Esophagus squamous epithelium (tissue), 5 donors: ENCODE measurements at places on chromosomes 11 and 22. TPM values are rescaled to one million over a fixed set of nuclear protein-coding genes. Genes with fewer than 3 reads are reported as not detected.
A peak's percentile ranks its signal among the peaks of the same experiment; 100 is the strongest.

The LAYN gene
- total RNA-seq, result 13.0 TPM

The CNIH2 gene
- not detected for total RNA-seq

The TMEM135 gene
- total RNA-seq, result 12.0 TPM

DNA sequence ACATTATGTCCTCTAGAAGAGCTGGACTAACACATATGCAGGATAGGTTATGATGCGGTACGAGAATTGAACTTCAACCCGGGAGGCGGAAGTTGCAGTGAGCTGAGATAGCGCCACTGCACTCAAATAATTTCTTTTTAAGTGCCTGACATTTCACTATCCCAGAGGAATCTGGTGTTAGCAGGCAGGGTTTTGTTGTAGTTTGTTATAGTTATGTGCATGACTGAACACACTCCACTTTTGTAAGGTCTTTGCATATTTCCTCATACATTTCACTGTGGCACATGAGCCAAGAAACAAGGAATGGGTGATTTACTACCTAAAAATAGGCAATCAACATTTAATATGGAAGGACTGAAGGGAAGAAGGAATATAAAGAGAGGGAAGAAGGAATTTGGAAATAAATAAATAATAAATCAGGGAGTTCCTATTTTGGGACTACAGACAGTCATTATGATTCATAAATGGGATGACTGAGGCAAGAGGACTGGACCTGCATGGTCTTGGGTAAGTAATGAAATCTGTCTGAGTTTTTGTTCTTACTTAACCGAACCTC is 8.7 kb upstream of the HIPK3 start:
- no peaks in the 10 kb centered on the region for H3K27me3 ChIP-seq
- no peaks in the 10 kb centered on the region for H3K36me3 ChIP-seq
- H3K4me3 ChIP-seq, result no peak overlapping the region
- peak overlapping the region; percentile 58 for H3K27ac ChIP-seq

DNA sequence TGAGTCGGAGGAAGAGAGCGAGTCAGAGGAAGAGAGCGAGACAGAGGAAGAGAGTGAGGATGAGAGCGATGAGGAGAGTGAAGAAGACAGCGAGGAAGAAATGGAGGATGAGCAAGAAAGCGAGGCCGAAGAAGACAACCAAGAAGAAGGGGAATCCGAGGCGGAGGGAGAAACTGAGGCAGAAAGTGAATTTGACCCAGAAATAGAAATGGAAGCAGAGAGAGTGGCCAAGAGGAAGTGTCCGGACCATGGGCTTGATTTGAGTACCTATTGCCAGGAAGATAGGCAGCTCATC is 780 bp downstream of the TRIM44 start:
- DNase-seq, result no peak
- H3K4me3 ChIP-seq, result peak overlapping the region; percentile 72
- peaks cover 14% of the 10 kb centered on the region for H3K4me1 ChIP-seq
- peak overlapping the region; percentile 94 for H3K27ac ChIP-seq

DNA sequence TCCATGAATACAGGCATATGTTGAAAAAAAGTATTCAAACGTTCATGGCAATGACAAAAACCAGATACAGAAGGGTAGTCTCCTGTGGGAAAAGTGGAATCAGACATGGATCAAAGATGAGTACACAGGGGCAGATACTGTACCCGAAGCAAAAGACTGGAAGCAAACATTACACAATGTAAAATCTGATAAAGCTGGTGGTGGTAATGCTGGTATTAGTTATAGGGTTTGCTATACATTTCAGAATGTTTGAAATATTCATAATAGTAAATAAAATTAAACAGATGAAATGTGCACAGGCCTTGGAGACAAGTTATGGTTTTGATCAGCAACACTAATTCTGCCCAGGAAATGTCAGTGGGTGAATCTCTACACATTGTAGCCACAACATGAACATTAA is 607.6 kb downstream of the SOX6 start:
- peaks cover 25% of the 10 kb centered on the region for H3K27me3 ChIP-seq
- H3K36me3 ChIP-seq, result no peaks in the 10 kb centered on the region
- no peak overlapping the region for H3K4me3 ChIP-seq

- peaks cover 66% of the 10 kb centered on the region for H3K36me3 ChIP-seq
- H3K4me3 ChIP-seq, result peak overlapping the region; percentile 63
- no peaks in the 10 kb centered on the region for H3K27me3 ChIP-seq
- DNase-seq, result no peak
- peaks cover 23% of the 10 kb centered on the region for H3K4me1 ChIP-seq
- peak overlapping the region; percentile 94 for H3K27ac ChIP-seq
Measured at GRCh38 chr11:120131941-120132644, 5.8 kb downstream of the TRIM29 start.

DNA sequence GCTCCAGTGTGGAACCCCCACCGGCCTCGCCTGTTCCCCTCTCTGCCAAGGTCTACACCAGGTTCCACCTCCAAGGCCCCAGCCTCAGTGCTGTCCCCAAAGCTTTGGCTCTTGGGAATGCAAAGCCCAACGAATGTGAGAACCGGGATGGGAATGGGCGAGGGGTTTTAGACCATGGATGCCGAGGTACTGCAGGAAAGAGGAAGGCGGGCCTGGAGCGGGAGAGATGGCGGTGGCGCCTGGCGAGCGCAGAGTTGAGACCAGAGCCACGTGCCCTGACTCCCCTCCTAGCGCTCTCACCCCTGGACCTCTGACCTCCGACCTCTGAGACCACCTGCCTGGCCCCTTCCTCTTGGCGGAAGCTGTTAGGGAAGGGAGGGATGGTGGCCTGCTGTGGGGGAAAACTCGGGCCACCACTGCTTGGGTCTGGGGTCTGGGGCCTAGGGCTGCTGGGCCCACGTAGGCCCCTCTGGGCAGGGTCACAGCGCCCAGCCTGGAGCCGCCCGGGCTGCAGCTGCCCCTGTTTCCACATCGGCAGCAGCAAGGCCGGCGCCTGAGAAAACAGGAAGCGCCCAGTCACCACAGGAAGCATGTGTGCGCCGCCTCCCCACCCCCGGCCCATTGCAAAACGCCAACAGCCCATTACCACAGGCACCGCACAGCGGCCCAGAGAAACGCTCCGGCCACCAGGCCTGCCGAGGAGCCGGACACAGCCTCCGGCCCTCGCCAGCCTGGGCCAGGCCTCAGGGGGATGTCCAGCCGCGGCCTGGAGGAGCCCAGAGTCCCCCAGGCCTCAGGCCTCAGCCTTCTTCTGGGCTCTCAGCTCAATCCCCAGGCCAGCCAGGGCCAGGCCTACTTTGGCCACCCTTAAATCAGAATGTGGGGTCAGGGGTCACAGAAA is 13.8 kb upstream of the SLC39A13 start:
- DNase-seq, result peak; percentile 45
- H3K4me1 ChIP-seq, result peaks cover 17% of the 10 kb centered on the region
- no peak overlapping the region for H3K4me3 ChIP-seq
- H3K27ac ChIP-seq, result peak overlapping the region; percentile 79
- H3K36me3 ChIP-seq, result no peaks in the 10 kb centered on the region

DNA sequence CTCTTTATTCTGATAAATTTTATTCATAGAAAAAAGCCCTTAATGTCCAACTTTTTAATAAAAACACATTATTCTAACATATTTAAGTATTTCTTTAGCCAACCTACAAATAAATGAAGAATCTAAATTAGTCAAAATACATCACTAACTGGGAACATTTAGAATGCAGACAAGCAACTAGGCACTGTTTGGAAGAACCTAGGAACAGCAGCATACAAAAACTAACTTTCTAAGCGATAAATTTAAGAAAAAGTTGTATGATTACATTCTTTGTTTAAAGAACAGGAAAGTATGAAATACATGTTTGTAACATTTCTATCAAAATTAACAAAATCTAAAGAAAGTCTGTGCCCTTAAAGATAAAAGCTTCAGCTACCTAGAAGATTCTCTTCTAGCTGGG is 35.3 kb downstream of the PI4KA start:
- no peak overlapping the region for H3K4me3 ChIP-seq
- H3K27me3 ChIP-seq, result no peaks in the 10 kb centered on the region
- H3K36me3 ChIP-seq, result no peaks in the 10 kb centered on the region

DNA sequence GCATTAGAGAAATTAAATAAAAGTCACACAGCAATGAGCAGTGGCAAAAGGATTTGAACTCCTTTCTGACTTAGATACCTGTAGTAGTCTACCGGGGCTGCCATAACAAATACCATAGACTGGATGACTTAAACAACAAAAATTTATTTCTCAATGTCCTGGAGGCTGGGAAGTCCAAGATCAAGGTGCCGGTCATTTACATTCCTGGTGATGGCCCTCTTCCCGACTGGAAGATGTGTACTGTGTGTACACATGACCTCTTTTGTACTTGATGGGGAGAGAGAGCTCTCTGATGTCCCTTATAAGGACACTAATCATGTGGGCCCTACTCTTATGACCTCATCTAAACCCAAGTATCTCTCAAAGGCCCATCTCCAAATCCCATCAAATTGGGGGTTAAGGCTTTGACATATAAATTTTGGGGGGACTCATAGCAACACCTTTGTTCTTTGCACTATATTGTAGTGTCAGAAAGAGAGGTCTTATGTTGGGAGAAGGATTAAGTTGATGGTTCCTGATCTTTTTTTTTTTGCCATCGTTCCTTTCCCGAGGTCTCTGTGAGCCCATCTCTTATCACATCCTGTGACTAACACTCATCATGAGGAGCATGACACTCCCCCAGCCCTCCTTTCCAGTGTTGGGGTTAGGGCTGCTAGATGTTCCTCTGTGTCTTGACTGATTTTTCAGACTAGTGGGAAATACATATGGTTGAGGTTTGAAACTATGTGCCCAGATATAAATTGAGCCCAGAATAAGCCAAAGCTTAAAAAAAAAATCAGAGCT is 104.3 kb downstream of the TRAF6 start:
- DNase-seq, result no peak
- no peaks in the 10 kb centered on the region for H3K36me3 ChIP-seq
- no peak overlapping the region for H3K4me3 ChIP-seq
- no peaks in the 10 kb centered on the region for H3K27me3 ChIP-seq

DNA sequence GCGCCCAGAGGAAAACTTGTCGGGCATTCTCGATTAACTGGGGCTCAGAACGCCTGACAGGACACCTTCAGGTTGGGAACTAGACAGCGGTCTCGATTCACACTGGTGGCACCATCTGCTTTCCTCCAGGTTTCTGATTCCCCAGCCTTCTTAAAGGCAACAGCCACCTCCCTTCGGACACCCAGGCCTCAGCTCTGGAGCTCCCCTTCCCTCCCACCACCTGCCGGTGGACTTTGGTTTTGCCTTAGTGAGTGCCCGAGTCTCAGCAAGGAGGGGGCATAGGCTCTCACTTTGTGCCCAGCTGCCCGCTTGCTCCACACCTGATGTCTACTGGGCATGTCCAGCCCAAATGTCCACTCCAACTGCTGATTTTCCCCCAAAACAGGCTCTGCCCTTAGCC is 110.4 kb upstream of the PARVA start:
- H3K36me3 ChIP-seq, result no peaks in the 10 kb centered on the region
- H3K27me3 ChIP-seq, result no peaks in the 10 kb centered on the region
- H3K27ac ChIP-seq, result no peak overlapping the region
- H3K4me3 ChIP-seq, result no peak overlapping the region
- DNase-seq, result no peak

DNA sequence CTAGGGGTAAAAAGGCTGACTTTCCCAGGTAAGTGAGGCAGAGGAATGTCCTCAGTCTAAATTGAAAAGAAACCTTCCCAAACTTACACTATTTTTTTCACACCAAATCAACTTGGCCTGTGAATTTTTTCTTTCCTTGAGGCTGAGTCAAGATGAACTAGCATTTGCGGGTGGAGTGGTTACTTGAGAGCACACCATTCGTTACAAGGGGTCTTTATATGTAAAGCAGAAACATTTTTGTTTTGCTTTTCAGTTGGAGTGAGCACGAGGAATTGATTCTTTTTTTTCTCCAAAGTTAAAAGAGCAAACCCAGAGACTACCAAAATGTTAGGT is 36.4 kb downstream of the MAML2 start:
- peaks cover 47% of the 10 kb centered on the region for H3K4me1 ChIP-seq
- peak overlapping the region; percentile 48 for H3K4me3 ChIP-seq
- DNase-seq, result no peak
- H3K36me3 ChIP-seq, result no peaks in the 10 kb centered on the region
- no peaks in the 10 kb centered on the region for H3K27me3 ChIP-seq
- H3K27ac ChIP-seq, result peak overlapping the region; percentile 79

DNA sequence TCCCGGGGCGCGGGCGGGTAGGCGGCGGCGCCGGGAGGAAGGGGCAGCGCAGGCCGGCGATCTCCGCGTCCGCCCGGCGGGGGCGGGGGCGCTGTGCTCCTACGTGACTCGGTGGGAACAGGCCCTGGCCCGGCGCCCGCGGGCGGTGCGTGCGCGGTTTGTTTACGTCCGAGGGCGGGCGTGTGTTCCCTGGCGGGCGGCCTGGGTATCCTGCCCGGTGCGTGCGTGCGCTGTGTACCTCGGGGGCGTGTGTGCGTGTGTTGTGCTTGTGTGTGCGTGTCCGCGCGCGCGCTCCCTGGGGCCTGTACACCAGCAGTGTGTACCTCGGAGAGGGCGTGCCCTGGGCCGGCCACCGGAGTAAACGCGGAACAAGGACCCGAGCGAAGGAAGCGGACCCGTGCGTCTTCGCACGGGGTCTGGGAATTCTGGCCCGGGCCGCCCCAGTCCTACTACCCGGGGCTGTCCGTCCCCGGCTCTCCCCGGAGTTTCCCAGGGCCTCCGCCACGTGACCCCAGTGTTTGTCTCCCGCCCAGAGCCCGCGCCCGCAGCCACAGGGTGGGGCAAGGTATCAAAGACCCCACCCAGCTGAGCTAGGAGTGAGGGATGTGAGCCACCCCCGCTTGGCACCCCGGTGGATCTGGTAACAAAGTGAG is 769 bp downstream of the MAFF start:
- peaks cover 42% of the 10 kb centered on the region for H3K4me1 ChIP-seq
- H3K36me3 ChIP-seq, result no peaks in the 10 kb centered on the region
- peak overlapping the region; percentile 66 for H3K4me3 ChIP-seq

DNA sequence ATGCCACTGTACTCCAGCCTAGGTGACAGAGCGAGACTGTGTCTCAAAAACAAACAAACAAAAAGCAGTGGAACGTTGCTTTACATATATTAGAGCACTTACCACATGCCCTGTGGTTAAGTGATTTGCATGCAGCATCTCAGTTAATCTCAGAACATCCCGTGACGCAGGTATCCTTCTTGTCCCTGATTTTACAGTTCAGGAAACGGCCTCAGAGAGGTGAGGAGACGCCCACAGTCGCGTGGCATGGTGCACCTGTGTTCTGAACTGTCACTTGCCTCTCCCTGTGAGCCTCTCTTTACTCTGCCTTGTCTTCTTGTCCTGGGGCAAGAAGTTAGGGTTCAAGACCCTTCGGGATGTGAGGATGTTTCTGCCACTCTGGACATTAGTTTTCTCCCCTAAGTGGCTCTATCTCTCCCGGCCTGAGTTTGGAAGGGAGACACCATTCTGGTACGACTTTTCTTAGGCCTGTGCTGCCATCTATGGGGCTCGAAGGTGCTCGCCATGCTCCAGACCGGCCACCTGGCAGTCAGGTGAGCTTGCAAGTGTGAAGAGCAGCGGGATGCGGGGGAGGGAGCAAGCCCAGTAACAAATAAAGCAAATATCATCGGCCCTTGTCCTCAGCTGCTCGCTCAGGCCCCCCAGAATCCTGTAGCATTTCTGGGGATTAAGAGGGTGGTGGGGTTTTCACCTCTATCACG is 25.6 kb downstream of the YWHAH start:
- H3K27ac ChIP-seq, result peak overlapping the region; percentile 21
- peak overlapping the region; percentile 45 for H3K4me3 ChIP-seq
- H3K27me3 ChIP-seq, result no peaks in the 10 kb centered on the region

- no peak overlapping the region for H3K4me3 ChIP-seq
- DNase-seq, result no peak
- no peaks in the 10 kb centered on the region for H3K4me1 ChIP-seq
- H3K27me3 ChIP-seq, result no peaks in the 10 kb centered on the region
- no peak overlapping the region for H3K27ac ChIP-seq
Measured at GRCh38 chr22:48758881-48759875, 1068.5 kb downstream of the BRD1 start.

GRCh38 chr22:35140879-35141745 is 75.2 kb downstream of the ISX start:
- no peak for DNase-seq
- H3K4me3 ChIP-seq, result no peak overlapping the region
- no peaks in the 10 kb centered on the region for H3K4me1 ChIP-seq
- no peaks in the 10 kb centered on the region for H3K27me3 ChIP-seq
- no peaks in the 10 kb centered on the region for H3K36me3 ChIP-seq
